ENCODE measurements at places on chromosomes 3 and 15.

- no peak for DNase-seq
These were observed 145.2 kb downstream of the THRB start for GRCh38 chr3:24349367-24350019.

DNA sequence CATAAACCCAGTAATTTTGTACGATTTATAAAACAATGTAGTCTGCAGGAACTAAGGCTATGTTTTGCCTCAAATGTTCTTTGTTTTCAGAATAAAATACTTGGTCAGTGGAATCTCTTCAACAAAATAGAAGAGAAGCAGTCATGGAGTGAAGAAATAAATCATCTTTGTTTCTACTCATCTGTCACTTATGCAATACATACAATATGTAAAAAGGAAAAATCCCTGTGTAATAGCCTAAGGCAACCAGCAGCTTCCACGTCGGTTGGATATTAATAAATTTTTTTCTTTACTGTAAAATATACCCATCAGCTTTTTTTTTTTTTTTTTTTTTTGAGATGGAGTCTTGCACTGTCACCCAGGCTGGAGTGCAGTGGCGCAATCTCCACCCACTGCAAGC lies 5.2 kb upstream of the WDR5B start:
- no peak for DNase-seq

DNA sequence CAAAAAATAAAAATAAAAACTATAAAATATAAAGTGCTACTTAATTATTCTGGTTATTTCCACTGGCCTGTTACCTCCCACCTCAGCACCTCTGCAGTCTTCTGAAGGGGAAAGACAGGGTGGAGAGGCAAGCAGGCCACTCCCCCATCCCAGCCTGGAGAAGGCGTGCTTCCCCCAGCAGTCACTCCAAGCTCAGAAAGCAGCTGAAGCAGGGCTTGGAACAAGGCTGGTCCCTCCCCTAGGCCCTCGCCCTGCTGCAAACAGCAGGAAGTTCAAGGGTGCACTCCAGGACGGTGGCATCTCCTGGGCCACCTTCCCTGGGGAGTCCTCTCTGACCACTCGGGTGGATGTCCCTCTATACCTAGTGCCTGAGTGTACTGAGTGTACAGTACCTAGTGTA lies 21.4 kb downstream of the CACNA2D2 start:
- no peak for DNase-seq

- no peak for DNase-seq
These were observed 3.2 kb downstream of the CPEB1 start for GRCh38 chr15:82643992-82644391.

DNA sequence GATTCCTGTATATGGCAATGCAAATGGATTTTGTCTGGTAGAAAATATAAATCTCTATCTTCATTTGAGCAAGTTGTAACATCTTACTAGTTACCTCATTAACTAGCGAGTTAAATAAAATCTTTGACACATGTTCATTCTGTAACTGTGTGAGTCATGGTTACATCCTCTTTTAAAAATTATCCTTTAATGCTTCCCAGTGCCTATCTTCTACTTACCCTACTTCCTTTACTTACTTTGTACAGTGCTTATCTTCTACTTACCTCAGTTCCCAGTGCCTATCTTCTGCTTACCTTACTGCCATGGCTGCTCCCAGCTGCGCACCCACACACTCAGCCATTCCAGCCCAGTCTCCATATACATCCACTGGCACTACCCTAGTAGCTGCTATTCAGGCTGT lies 71.9 kb upstream of the GOLGA8B start:
- no peak for DNase-seq

DNA sequence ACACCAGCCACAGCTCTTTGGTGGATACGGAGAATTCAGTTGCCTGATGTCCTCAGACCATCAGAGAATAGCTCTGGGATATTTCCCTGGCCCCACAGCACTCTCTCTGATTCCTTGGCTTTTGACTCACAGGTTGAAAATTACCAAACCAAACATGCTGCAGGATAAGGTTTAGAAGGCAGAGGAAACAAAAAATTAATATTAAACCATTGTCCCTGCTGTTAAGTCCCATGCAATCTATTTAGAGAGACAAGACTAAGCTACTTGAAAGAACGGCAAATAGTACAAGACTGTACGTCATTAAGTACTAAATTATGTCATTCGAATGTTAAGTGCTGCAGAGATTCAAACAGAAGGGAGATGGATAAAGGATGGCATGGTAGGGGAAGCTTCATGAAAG lies 501.4 kb downstream of the MECOM start:
- no peak for DNase-seq

DNA sequence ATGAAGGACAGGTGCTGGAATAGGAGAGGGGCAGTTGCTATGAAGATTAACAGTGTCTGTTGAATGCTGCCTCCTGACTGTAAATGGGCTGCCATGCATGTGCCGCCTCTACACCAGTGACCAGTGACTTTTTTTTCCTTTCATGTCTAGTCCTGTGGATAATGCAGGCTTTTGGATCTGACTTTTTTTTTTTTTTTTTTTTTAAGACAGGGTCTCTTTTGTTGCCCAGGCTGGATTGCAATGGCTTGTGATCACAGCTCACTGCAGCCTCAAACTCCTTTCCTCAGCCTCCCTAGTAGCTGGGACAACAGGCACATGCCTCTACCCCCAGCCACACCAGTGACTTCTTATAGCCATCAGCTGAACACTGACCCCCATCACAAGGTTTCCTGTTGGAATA lies 41.2 kb upstream of the AGBL1 start:
- DNase-seq = no peak

DNA sequence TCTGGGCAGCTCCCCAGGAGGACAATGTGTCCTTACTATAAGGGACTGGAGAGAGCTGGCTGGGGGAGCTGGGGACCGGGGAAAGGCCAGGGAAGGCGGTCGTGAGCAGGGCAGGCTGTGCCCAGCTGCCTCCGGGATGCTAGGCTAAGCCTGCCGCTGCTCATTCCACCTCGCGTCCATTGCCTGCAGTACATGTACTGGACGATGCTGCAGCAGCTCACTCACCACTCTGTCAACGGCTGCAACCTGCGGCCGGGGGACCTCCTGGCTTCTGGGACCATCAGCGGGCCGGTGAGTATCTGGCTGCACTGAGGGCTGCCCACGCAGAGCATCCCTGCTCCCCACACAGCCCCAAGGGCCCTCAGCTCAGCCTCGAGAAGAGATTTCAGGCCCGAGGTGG lies 27.1 kb downstream of the FAH start:
- DNase-seq = no peak

DNA sequence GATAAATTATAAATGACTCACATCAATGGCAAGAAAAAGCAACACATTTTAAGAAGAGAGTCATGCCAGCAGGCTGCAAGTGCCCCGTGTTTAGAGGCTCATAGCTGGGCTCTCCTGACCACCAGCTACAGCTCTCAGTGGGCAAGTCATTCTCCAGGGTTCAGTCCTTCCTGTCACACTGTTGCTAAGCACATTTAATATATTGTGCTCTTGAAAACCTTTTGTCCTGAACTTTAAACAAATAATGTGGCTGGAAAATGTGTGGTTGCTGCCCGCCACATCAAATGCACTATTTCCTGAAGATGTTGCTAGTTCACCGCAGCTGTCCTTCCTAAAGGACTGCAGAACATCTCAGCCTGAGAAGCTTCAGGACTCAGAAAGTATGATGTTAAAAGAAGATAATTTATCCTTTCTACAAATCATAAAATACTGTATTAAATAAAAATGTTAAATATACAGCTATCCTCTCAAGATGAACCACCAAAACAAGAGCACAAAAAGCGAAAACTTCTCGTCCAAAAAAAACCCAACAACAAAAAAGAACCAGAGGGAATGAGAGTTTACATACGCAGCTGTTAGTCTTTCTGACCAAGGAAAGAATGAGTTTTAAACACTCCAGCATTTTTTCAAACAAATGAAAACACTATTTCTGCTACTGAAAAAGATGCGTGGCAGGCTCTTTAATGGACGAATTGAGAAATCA lies 951 bp downstream of the TARS3 start:
- DNase-seq = no peak

DNA sequence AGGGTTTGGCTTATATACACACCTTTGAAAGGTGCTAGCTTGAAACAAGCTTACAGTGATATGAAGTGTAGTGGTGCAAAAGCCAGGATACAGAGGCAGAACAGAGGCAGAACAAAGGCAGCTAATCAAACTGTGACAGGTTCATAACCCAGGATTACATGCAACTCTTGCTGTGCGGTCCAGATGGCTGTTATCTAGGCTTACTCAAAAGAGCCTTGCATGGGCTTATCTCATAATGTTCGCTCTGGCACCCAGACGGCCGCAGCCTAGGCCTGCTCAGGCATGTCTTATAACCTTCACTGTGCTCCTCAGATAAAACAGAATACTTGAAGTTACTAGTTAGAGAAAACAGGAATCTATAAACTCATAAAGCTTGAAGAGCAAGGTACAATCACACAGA lies 22.8 kb upstream of the NOX5 start:
- DNase-seq = no peak

GRCh38 chr15:38176155-38176554 lies 76.5 kb upstream of the SPRED1 start:
- no peak for DNase-seq

All from nucleus accumbens (tissue), 56 donors.